ENCODE measurements at places on chromosomes 1 and 21. TPM values are rescaled to one million over a fixed set of nuclear protein-coding genes. Genes with fewer than 3 reads are reported as not detected.
A peak's percentile ranks its signal among the peaks of the same experiment; 100 is the strongest.

Gene ADAMTS1
- total RNA-seq, result 141 TPM

DNA sequence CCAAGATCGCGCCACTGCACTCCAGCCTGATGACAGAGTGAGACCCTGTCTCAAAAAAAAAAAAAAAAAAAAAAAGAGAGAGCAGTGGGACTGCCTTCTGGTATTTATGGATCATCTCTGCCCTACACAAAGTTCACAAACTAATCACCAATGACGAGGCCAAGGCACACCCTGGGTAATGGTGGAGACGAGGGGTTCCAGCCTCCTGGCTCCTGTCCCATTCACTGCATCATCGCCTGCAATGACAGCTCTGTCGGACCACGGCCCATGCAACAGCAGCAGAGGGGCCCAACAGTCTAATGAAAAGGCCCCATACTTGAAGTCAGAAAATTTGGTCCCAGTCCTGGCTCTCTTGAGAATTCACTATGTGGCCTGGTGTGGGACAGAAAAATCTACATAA is 2.9 kb upstream of the BTG2 start:
- no peak for DNase-seq

Gene NR5A2
- total RNA-seq, result 0.39 TPM

DNA sequence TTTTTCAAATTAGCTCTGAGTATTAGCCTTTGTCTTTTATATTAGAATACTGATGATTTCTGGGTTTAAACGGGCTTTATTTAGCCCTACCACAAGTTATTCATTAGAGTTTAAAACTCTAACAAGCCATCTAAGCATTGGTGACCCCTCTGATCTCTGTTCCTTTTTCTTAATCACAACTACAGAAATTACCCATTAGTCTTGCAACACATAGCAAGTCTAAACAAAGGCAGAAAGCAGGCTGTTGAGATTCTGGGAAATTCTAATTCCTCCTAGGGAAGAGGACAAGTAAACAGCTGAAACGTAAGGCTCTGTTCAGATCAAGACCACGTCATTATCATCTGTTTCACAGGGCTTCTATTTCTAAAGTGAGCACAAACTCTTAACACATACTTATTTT is 491.2 kb upstream of the ZRANB2 start:
- DNase-seq, result no peak

GRCh38 chr1:246064891-246065290 is 442.2 kb downstream of the SMYD3 start:
- DNase-seq, result no peak

GRCh38 chr21:28828981-28829380 is 163.7 kb downstream of the LTN1 start:
- DNase-seq, result no peak

- DNase-seq, result no peak
These were observed 55.6 kb upstream of the CD34 start for GRCh38 chr1:207966521-207966920.

DNA sequence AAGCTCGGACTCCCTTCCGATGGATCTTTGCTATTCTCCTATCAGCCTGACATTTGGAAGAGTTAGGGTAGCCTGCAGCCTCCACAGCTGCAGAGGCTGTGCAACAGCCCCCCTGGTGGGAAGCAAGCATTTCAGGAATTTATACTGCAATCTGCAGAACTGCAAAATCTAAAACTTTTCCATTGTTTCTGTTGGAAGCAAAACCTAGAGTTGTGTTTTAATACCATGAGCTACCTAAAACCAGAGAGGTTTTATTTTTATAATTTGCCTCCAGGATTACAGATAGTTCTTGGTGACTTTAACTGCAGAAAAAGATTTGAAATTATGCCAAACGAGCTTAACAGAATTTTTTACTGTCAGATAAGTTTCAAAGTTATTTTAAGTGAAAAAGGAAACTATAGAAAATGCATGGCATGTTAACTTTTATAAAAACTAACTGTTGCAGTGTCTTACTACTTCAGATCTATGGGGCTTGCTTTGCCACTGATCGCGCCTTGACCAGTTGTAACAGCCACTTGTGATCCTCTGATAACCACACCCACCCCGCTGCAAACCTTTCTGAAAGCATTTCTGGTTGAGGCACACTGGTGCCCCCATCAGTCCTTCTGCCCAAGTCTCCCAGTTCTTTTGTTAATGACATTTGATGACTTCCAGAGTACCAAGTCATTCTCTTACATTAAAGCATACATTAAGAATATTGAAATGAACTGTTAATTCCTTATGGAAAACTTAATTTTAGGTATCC is 64.8 kb downstream of the PRDM2 start:
- peak; percentile 54 for DNase-seq

DNA sequence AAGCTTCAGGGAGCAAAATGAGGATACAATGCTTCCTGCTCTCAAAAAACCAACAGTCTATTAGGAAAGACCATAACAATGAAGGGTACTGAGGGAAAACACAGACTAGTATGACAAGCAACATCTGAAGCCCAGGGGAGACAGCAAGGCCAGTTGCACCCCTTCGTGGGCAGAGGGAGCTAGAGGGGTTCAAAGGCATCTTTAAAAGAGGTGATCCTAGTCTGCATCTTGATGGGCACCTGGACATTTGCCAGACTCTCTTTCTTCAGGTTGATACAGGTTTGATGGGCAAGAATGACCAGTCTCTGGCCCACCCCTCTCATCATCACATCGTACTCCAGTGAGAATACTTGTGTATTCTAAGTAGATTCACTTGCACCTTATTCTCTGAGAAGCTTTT is 177.7 kb downstream of the VAV3 start:
- DNase-seq, result no peak

DNA sequence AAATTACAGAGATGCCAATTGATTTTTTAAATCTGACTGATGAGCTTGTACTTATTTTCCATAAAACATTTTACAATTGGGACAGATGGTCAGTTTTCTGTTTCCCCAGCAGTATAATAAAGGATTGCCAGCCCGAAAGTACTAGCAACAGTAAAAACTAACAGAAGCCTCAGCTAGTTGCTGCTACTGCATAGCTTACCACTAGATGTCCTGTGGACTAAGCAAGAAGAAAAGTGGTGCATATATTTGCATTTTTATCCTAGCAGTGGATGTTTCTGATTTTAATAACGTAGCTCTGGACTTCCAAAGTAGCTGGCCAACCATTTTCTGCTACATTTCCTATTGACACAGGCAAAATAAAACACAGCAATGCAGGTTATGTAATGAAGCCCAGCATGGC is 241.5 kb downstream of the BARHL2 start:
- DNase-seq, result no peak

GRCh38 chr1:201510734-201511133 is 3.8 kb upstream of the CSRP1 start:
- DNase-seq, result no peak

Gene PLA2G2A
- not detected for total RNA-seq

DNA sequence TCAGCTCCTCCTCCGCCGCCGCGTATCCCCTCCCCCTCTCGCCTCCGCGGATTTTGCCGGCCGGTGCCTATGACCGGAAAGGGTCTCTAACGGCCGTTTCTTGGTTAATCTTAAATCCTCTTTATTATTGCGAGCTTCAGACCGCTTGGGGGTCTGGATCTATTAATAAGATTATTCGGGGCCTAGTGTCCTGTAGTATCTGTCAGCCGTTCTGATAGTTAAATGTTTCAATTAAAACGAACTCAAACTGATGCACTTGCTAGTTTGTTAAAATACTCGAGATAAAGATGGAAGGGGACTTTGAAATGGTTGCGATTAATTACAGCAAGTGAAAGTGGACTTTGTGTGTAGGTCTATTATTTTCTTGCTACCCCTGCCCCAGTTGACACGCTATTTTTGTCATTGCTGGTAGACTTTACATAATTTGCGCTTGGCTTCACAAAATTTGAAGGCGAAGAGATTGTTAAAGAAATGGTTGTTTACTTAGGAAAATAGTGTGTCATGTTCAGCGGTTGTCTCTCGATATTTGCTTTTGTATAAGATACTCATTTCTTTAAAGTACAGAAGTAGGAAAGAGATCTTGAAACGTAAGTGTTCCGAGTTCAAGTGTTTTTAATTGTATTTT is 779 bp downstream of the SON start:
- DNase-seq, result no peak

Data from astrocyte (in vitro differentiated cells and primary cell).